ENCODE measurements at places on chromosomes 2 and 18. TPM values are rescaled to one million over a fixed set of nuclear protein-coding genes. Genes with fewer than 3 reads are reported as not detected.

DNA sequence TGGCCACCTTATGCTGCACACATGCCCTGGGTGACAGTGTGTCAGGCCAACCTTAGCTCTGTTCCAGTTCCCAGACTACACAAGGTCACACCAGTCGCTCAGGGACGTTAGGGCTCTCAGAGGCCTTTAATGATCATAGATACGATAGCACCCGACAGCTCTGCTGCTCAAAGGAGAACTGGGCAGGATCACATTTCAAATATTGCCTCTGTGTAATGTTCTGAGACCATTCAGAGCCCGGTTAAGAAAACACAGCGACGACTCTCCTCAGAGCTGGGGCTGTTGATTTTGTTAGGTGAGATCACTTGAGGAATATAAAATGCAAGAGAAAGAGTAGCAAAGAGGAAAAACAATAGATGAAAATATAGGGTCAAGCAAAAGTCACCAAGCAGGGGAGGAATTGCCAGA lies 166.6 kb upstream of the TANK start:
- H3K27ac ChIP-seq = no peak overlapping the region
- H3K36me3 ChIP-seq = no peaks in the 10 kb centered on the region
- peaks cover 2% of the 10 kb centered on the region for H3K4me1 ChIP-seq
- DNase-seq = no peak
- no peak overlapping the region for H3K4me3 ChIP-seq
- H3K27me3 ChIP-seq = no peaks in the 10 kb centered on the region

- H3K4me1 ChIP-seq = no peaks in the 10 kb centered on the region
- no peaks in the 10 kb centered on the region for H3K36me3 ChIP-seq
- peaks cover 18% of the 10 kb centered on the region for H3K27me3 ChIP-seq
- peak; percentile 4 for DNase-seq
- H3K4me3 ChIP-seq = no peak overlapping the region
- H3K27ac ChIP-seq = no peak overlapping the region
Observed at GRCh38 chr18:37383036-37383785, 182.4 kb downstream of the CELF4 start.

The OXER1 gene
- not detected for total RNA-seq

The CFC1 gene
- not detected for total RNA-seq
